ENCODE measurements at places on chromosomes 12 and 14. TPM values are rescaled to one million over a fixed set of nuclear protein-coding genes. Genes with fewer than 3 reads are reported as not detected.

NAA25 gene
- 21.3 TPM for polyA plus RNA-seq

GNB3 gene
- polyA plus RNA-seq = 3.7 TPM

GDF3 gene
- polyA plus RNA-seq = not detected

CRACR2A gene
- 1.8 TPM for polyA plus RNA-seq

RTL1 gene
- 0.03 TPM for polyA plus RNA-seq

RAP1B gene
- 205 TPM for polyA plus RNA-seq

PCK2 gene
- 20.7 TPM for polyA plus RNA-seq

FAM186B gene
- polyA plus RNA-seq = 0.05 TPM

CACNB3 gene
- 25.8 TPM for polyA plus RNA-seq

DAO gene
- not detected for polyA plus RNA-seq

ALX1 gene
- polyA plus RNA-seq = 5.9 TPM

ZDHHC22 gene
- polyA plus RNA-seq = 0.16 TPM

SLC5A8 gene
- polyA plus RNA-seq = not detected

All from A549 (cell line).